ENCODE measurements at places on chromosomes 6 and 20.
A peak's percentile ranks its signal among the peaks of the same experiment; 100 is the strongest.

GRCh38 chr20:46060301-46060881 is 29.4 kb downstream of the NCOA5 start:
- DNase-seq, result no peak

- no peak for DNase-seq
These were observed 113.3 kb downstream of the JPH2 start for GRCh38 chr20:44073675-44074071.

DNA sequence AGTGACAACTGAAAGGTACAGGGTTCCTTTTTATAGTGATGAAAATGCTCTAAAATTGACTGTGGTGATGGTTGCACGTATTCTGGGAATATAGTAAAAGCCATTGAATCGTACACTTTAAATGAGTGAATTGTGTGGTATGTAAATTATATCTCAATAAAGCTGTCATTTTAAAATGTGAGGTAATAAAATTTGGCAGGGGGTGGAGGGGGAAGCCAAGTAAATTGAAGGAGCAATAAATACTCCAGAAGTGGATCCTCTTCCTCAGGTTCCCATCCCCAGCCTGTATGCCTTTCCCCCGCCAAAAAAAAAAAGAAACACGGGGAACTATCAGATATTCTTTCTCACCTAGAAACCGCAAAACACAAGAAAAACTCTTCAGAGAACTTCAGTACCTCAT is 161.4 kb downstream of the MTFR2 start:
- DNase-seq, result no peak

- DNase-seq, result no peak
These were observed 93.9 kb upstream of the OGFRL1 start for GRCh38 chr6:71194724-71195123.

- peak; percentile 6 for DNase-seq
These were observed 11.5 kb upstream of the CCDC170 start for GRCh38 chr6:151482290-151482689.

GRCh38 chr6:28980137-28980851 is 24.8 kb downstream of the ZNF311 start:
- DNase-seq, result peak; percentile 68

GRCh38 chr6:158244373-158244772 is 67.9 kb upstream of the TULP4 start:
- DNase-seq, result no peak

- DNase-seq, result no peak
These were observed 50.5 kb downstream of the TP53INP2 start for GRCh38 chr20:34754611-34755010.

DNA sequence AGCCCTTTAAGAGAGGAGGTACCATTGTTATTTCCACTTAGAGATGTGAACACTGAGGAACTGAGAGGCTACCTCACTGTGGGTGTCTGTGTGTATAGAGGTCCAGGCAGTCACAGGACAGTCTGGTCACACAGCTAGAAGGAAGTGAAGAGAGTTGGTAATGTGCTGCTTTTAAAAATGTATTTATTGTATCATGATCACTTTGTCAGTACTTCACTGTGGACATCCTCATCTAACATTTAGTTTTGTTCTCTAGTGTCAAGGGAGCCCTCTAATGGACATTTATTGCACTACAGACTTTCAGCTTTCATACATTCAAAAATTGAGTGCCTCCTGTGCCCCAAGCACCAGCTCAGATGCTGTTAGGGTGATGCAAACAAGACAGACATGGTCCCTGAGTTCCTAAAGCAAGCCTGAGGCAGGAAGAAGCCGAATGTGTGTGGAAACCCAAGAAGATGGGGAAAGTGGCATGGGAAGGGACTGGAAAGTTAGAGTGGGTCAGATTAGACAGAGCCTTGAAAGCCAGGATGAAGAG is 123.0 kb downstream of the SLC16A10 start:
- peak; percentile 75 for DNase-seq

DNA sequence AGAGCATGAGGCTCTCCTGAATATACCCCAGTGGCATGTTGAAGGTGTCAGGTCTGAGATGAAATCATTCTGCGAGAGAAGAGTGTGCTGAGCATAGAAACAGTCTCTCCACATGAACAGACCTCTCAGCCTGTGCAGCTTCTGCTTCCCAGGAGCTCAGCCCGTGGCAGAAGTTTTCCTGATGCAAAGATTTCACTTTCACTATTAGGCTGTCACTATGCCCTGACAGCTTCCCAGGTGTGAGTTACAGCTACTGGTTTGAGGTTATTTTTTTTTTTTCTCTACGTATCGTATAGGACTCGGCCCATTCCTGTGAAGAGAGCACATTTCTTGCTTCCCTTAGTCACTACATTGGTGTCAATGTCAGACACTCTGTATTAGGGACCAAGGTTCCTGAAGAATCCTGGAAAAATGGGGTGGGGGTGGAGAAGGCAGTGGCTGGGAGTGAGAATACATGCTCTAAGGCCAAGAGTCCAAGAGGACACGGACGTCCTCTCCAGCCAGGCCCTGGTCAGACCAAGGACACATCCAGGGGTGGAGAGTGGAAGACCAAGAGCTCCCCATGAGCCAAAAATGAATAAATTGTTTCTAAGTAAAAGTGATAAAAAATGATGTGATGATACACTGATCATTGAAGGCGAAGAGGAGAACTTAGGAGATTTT is 121.2 kb upstream of the AKAP12 start:
- DNase-seq, result peak; percentile 24

DNA sequence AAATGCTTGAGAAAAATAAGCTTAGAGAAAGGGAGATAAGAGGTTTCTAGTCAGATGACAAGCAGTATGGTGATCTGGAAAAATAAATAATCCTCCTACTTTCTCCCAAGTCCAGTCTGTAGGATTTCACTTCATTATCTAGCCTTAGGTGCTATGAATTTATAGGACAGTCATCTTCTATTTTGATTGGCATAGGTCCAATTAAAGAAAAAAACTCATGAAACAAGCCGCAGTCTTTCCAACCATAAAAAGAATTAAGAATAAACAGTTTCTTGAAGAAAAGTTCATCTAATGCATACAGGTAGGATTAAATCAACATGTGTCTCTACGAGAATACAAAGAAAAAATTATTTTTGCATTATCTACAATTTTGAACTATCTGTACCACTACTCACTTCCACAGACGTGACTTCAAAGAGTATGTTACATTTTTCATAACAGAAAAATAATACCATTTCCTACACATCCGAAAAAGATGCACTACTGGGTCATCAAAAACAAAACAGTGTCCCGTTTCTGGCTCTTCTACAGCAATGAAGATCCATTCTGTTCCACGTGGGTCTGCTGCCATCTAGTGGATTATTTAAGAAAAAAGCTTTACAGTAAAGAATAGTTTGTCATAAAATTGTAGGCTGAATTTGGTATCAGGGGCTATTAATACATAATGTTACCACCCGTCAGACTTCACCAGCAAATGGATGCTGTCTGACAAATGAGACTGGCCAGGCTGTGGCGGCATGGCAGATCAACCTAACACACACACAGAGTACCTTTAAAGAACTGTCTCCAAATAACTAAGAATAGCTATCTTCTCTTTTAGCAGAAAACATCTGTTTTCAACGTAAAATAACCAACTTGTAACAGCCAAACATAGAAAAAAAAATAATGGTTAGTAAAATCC is 28.9 kb downstream of the STX7 start:
- DNase-seq, result peak; percentile 76

GRCh38 chr20:3479025-3479424 is 8.2 kb downstream of the ATRN start:
- DNase-seq, result no peak

- no peak for DNase-seq
These were observed 35.0 kb downstream of the BPIFB1 start for GRCh38 chr20:33318096-33318429.

GRCh38 chr6:11185204-11185842 is 47.1 kb downstream of the NEDD9 start:
- DNase-seq, result no peak

DNA sequence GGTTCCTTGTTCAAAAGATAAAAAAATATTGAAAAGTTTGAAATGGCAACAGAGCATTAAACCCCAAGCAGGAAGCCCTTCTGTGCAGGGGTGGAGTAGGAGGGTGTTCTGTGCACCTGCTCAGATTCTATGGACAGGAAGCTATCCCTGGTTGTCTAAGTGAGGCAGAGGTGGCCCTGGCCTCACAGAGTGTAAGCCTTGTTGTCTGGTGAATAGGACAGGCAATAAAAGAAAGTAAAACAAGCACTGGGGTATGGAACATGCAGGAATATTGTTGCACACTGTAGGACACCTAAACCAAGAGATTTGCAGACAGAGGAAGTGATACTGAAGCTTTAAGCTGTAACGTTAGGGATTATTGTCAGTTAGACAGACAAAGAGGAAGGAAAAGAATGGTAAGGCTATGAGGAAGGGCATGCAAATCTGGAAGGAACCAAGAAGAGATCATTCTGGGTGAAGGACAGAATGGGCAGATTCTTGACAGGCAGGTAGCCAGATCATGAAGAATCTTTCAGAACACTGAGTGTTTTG is 66.8 kb downstream of the TBC1D7 start:
- DNase-seq, result no peak

DNA sequence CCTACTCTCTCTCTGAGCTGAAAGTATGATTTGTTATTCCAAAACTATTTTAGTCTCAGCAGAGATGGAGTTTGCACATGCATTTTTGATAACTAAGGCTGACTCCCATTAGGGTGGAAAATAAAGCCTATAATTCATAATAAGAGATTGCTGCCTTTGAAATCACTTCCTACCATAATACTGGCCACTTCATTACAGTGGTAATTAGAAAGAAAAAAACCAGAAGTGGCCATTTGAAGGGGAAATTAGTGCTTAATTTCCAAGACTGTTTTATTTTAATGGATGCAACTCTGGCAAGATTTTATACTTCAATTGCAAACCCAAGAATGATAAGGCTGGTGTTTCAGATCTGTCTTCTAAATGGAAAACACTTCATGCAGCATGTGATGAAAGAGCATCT is 43.4 kb downstream of the SLC35B3 start:
- no peak for DNase-seq

- DNase-seq, result no peak
These were observed 77.8 kb upstream of the SLC35B3 start for GRCh38 chr6:8513174-8513573.

DNA sequence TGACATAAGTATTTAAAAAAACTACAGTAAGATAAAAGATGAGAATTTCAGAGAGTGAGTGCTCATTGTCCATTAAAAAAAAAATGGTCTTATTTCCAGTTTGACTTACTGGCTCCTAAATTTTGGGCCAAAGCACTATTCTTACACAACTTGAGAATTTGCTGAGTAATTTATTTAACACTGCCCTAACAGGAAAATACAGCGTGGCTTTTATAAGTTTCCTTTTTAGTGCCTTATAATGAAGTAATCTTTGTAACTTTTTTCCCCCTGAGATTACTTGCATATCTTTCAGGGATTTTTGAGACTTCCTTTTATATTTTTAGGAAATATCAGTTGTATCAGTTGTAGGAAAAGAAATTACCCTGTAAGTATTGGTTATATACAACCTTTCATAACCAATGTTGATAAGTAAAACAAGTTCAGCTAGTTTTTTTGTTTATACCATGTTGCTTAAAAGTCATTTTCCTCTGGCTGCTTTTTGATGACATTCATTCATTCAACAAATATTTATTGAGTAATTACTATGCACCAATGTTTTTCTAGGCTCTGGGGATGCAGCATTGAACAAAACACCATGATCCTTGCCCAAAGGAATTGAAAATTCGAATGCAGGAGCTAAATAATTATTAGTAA is 106.4 kb upstream of the SGK1 start:
- no peak for DNase-seq

DNA sequence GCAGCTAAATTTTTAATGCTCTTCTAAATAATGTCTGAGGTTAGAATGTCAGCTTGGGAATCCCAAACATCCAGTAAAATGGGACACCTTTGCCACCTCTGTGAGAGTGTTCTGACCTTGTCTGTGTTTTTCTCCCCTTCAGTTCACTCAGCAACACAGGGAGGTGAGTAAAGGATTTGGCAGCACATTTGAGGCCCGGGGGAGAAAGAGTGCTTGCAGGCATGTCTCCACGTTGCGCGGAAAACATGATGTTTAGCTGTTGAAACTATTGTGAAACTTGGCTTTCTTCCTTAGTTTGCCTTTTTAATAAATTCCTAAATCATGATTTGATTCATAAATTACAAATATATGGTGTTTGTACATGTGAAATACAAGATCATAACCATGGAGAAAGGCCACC is 707.8 kb upstream of the FLRT3 start:
- peak; percentile 39 for DNase-seq

DNA sequence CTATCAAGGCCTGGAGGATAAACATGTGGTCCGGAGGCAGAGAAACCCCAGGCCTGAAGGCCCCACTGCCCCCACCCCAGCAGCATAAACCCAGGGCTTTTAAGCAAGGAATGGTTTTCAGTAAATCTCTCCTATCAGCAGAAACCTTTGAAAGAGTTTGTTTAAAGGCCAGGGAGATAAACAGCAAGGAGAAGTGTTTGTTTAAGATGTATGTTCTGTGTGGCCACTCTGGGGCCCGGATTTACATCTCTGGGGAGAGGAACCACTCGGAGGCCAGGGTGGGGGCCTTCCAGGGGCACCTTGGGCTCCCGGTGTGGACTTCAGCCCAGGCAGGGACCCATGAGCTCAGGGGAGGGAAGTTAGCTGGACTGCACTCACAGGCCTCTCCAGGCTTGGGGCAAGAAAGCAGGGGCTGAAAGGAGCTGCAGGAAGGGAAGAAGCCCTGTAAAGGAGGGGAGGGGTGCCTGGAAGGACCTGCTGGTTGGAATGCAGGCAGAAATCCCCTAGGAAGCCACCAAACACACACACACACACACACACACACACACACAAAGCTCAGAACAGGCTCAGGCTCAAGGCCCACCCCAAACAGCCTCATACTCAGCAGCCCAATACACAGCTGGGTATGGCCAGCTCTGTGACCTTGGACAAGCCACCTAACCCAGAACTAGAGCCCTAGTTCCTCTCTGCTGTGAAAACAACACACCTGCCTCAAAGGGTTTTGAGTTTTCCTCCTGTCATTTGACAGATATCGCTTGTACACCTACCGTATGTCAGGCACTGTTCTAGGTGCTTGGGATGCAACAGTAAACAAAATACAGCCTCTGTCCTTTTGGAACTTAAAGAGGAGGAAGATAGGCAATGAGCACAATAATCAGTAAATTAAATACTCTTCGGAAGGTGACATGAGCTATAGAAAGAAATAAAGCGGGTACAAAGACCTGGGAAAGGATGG is 26.2 kb upstream of the FOXP4 start:
- DNase-seq, result peak; percentile 91

GRCh38 chr6:13165502-13166172 is 162.7 kb downstream of the TBC1D7 start:
- DNase-seq, result no peak

DNA sequence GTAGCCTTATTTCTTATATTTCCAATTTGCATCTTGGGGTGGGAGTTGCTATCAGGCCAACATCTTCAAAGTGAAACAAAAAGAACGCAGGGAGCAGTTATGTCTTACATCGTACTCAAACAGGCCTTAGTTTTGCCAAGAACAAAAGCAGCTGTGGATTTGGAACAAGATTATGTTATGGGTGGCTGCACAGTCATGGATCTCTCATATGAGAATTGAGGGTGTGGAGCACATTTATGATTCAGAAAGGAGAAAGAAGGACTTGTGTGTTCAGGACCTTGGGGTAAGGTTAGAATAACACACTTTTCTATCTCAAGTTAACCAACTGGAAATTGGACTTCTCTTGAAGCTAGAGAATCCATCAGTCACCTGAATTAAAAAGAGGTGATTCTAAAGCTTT is 259.9 kb downstream of the FOXA2 start:
- DNase-seq, result no peak

- DNase-seq, result no peak
These were observed 2.3 kb upstream of the BMP6 start for GRCh38 chr6:7723554-7723953.
